Sigmoid colon (tissue), 7 donors: ENCODE measurements at places on chromosomes 12 and 14. TPM values are rescaled to one million over a fixed set of nuclear protein-coding genes. Genes with fewer than 3 reads are reported as not detected.

DNA sequence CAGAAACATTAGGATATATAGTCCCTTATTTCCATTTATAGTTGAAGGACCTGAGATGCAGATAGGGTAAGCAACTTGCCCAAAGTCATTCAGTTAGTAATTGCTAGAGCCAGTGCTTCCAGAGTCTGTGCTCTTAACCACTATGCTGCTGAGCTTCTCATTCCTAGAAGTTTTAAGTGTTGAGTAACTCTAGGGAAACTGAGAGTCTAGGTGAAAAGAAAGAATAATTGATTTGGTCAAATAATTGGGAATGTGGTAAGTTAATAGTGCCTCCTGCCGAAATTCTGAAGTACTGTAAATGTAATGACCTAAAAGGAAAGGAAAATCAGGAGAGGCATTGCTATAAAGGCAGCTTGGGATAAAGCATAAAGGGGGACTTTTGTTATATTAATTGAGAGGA, 14.1 kb downstream of the PYROXD1 start:
- no peaks in the 10 kb centered on the region for H3K4me1 ChIP-seq
- H3K27me3 ChIP-seq, result no peaks in the 10 kb centered on the region
- H3K4me3 ChIP-seq, result no peak overlapping the region
- H3K27ac ChIP-seq, result no peak overlapping the region
- no peak for DNase-seq
- H3K36me3 ChIP-seq, result peaks cover 90% of the 10 kb centered on the region

DNA sequence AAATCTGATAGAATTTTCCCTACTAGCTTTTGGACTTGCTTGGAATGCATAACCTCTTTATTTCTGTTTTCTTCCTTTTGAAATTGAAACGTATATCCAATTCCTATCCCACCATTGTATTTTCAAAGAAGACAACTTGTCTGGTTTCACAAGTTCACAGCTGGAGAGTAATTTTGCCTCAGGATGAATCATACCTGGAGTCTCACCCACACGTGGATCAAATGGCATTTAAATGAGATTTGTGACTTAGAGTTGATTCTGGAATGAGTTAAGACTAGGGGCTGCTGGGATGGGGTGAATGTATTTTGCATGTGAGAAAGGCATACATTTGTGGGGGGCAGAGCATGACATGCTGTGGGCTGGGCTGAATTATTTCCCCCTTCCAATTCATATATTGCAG, 516.5 kb upstream of the MGAT4C start:
- no peak overlapping the region for H3K4me3 ChIP-seq
- H3K27ac ChIP-seq, result no peak overlapping the region
- H3K27me3 ChIP-seq, result no peaks in the 10 kb centered on the region
- DNase-seq, result no peak
- H3K4me1 ChIP-seq, result no peaks in the 10 kb centered on the region

- H3K27me3 ChIP-seq, result no peaks in the 10 kb centered on the region
- H3K4me1 ChIP-seq, result peaks cover 9% of the 10 kb centered on the region
- no peaks in the 10 kb centered on the region for H3K36me3 ChIP-seq
- no peak overlapping the region for H3K4me3 ChIP-seq
Observed at GRCh38 chr12:115407723-115408122, 723.7 kb upstream of the TBX3 start.

GRCh38 chr14:22622255-22622654, 21.9 kb downstream of the OR6J1 start:
- H3K27me3 ChIP-seq, result no peaks in the 10 kb centered on the region
- H3K4me1 ChIP-seq, result no peaks in the 10 kb centered on the region
- no peak overlapping the region for H3K27ac ChIP-seq
- H3K36me3 ChIP-seq, result no peaks in the 10 kb centered on the region

DNA sequence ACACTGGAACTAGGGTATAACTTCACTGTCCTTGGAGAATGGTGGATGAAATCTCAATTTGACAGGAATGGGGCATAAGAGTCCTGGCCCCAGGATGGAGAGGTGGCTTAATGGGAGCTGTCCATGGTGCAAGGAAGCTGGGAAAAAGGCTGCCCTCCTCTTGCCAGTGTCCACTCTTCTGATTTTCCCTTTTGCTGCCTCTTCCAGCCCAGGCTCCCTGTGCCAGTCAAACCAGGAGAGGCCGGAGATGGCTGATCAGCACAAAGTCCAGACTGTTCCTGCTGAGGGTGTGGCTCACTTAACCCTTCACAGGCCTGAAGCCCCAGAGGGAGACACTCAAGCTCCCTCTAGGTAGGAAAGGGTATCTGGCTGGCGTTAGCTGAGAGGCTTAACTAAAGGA, at the start of gene MYO1A:
Gene MYO1A, minus strand, starts transcription at position 240 of the 400 bp plus-strand sequence. CDS start 1,806 bp downstream, outside the sequence.
- no peaks in the 10 kb centered on the region for H3K36me3 ChIP-seq
- H3K4me3 ChIP-seq, result no peak within 1 kb of the TSS
- no peak for DNase-seq
- H3K4me1 ChIP-seq, result peaks cover 4% of the 10 kb centered on the region
- no peaks in the 10 kb centered on the region for H3K27me3 ChIP-seq

DNA sequence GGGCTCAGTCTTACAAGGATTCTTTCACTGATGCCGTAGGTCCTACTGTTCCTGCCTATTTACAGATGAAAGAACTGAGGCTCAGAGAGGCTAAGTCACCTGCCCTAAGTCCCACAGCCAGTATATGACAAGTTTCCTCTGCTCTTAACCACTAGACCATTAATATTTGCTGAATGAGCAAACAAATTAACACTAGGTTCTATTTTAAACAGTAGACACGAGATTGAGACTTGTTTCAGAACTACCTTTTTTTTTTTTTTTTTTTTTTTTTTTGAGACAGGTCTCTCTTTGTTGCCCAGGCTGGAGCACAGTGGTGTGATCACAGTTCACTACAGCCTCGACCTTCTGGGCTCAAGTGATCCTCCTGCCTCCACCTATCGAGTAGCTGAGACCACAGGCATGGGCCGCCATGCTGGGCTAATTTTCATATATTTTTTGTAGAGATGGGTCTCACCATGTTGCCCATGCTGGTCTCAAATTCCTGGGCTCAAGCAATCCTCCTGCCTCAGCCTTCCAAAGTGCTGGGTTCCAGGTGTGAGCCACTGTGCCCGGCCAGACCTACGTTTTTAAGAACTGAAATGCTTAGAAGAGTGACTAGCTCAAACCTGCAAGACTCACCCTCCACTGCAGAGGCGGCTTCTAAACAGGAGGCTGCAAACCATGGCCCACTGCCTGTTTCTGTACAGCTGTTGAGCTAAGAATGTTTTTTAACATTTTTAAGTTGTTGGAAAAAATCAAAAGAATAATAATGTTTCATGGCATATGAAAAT, 12.9 kb downstream of the SYNE3 start:
- no peak overlapping the region for H3K4me3 ChIP-seq
- no peak overlapping the region for H3K27ac ChIP-seq
- H3K4me1 ChIP-seq, result no peaks in the 10 kb centered on the region

- H3K4me3 ChIP-seq, result no peak overlapping the region
- DNase-seq, result no peak
- no peaks in the 10 kb centered on the region for H3K36me3 ChIP-seq
- no peak overlapping the region for H3K27ac ChIP-seq
Observed at GRCh38 chr12:43760396-43760795, 1.6 kb downstream of the IRAK4 start.

Gene TAS2R20
- 5.7 TPM for total RNA-seq

Gene AMDHD1
- 1.1 TPM for total RNA-seq

Gene OR6C3
- total RNA-seq, result not detected
